ENCODE measurements at places on chromosomes 2 and 18.

- DNase-seq, result peak; percentile 93
Observed at GRCh38 chr2:12717191-12718014, 667 bp downstream of the TRIB2 start.

DNA sequence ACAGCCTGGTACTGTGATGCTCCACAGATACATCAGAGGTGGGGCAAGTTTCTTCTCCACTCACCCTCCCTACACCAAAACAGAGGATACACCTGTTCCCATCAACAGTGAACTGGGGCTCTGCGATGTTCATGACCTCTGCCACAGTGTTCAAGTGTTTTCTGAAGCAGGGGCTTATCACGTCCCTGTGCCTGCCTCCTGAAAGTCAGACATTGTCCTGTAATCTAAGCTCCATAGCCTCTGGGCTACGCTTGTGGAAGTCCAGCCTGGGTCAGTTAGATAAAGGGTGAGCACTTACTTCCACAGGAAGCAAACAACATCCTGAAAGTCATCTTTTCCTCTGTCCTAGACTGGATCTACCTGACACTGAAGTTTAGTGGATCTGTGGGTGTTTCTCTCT, 20.2 kb upstream of the MRO start:
- no peak for DNase-seq

DNA sequence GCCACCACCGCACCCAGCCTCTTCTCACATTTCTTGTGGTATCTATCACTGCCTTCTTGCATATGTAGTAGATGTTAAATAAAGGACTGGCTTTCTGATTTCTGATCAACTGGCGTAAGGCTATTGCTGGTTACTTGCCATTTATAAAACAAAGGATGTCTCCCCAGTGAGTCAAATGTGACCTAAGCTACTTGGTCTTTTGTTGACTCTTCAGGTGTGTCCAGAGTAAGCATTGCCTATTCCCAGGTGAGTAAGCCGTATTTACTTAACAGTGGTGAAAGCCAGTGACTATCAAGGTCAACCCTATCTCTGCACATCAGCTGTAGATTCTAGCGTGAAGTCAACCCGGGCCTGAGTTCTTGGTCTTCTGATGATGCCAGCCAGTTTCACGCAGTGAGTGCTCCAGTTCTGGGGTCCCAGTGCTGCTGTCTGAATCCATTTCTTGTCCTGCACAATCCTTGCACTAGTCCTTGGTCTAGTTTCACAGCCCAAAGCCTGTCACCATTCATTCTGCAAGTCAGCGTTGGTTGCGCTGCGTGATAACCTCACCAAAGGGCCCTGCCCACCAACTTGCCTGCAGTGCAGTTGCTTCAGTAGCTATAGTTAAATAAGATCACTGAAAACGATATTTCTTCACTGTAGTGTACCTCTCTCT, 120.2 kb downstream of the GBX2 start:
- no peak for DNase-seq

DNA sequence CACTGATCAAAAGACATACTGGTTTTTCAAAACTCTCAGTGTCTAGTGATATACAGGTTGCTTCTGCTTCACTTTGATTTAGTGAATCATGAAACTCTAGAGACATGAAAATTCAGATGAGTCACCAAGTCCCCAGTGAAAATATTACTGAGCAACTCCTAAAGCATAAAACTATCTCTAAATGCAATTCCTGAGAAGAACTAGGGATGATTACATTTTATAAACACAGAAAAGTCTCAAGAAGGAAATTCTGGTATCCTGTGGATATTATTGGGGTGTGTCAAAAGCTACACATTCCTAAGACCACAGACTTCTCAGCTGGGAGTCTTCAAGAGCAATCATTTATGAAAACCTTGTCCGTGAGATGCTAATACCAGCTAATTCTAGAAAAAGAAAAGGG, 9.7 kb downstream of the LRRTM4 start:
- no peak for DNase-seq

- DNase-seq, result peak; percentile 38
Observed at GRCh38 chr2:104768694-104769093, 85.2 kb upstream of the POU3F3 start.

DNA sequence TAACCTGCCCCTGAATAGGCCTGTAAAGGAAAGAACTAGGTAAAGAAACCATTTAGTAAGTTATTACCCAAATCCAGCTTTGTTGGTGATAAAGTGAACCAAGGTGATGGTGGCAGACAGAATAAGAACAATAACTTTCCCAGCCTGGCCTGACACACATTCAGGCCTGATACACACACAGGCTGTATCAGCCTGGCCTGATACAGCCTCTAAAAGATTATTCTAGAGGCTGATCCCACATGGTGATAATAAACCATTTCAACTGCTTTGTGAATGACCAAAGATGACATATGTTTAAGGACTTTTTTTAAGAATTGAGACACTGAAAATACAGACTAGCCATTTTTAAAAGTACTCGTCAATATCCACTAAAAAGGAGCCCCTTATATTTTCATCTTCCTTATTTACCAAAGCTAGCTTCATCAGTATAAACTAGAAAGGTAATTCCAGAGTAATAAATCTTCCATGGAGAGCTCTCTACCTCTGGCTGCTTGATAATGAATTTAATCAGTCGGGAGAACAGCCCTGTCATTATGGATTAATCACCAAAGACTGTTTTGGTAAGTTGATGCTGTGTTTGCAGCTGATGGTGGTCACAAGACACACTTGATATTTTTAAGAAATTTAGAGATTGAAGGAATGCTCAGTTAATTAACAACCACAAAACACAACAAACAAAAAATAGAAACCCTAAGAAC, 77.2 kb downstream of the SLC8A1 start:
- no peak for DNase-seq

- DNase-seq, result no peak
Observed at GRCh38 chr18:43060020-43060419, 55.5 kb downstream of the RIT2 start.

DNA sequence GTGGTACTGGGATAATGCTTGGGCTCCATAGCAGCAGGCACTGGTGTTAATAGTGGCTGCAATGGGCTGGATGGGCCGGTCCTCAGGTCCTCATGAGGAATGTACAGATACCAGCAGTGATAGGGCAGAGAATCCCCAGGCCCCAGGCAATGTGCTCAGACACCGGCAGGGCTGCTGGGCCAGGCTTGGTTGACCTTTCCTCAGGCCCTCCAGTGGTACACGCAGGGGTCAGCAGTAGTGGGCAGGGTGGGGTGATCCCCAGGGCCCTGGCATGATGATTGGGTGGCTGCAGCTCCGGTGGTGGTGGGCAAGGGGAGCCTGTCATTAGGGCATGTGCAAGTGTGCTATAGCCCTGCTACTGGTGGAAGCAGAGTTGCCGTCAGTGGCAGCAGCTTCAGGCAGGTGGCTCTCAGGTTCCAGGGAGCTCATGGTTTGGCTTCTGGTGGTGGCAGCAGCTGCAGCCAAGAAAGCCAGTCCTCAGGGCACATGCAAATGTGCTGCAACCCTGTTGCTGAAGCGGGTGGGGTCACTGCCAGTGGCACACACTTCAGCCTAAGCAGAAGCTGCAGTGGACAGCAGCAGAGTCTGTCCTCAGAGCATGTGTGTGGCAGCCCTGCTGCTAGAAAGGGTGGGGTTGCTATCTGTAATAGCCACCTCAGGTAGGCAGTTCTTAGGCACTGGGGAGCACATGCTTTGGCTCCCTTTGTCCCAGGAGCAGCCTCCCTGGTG, 56.8 kb downstream of the CCNT2 start:
- DNase-seq, result no peak

DNA sequence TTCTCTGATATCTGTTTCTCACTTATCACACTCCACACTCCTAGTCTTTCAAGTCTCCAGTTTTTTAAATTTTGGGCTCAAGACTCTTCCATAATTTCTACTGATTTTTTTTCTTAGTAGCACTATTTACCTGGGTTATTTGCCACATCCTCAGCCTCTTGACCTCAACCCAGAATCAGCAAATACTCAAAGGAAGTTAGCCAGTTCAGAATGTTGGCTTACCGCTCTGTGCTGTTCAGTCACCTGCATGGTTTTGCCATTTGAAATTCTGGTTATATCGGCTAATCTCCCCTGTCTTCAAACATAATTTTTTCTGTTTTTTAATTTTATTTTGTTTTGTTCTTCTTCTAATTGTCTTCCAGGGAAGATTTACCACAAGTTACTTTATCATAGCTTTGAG, 412.6 kb downstream of the PTH2R start:
- DNase-seq, result no peak

- no peak for DNase-seq
Observed at GRCh38 chr2:60498127-60498815, 55.2 kb downstream of the BCL11A start.

DNA sequence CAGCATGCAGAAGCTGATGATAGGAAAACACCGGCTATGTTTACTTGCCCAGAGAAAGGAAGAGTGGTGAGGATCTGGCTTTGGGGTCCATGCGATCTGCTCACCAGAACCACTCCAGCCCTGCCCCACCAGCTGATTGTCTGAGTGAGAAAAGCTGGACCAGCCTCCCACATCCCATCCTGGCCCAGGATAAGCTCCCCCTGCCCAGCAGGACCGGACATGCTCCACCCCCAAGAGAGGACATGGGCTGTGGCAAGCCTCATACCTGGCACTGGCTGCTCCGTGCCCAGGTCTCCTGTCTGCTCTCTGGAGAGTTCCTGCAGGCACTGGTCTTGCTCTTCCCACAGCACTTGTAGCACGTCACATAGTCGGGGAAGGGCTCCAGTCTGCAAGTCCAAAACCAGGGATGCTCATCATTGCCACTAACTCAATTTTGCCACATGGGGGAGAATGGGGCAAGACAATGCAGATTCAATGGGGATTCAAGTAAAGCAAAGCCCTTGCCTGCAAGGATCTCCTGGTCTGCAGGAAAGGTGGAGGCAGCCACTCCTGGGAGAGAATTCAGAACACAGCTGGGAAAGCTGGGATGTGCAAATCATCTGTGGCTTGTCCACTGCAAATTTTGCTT, 30.0 kb downstream of the SCTR start:
- DNase-seq, result no peak

- no peak for DNase-seq
Observed at GRCh38 chr2:118667348-118667747, 180.1 kb downstream of the EN1 start.

DNA sequence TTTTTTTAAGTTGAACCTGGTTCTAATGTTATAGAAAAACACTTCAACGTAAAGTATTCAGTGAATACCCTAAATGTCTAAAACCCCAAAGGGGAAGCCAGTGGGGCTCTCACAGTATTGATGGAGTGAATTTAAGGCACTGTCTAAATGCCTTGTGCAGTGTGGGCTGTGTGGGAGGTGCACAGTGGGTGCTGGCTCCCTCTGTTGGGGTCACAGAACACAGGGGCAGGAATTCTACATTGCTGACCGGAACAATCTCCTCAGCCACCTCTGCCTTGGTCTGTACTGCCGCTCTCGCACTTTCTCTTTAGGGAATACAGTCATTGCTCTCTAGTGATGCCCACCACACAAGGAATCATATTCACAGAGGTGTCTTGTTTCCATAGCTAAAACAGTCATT, 45.4 kb downstream of the SPRED2 start:
- no peak for DNase-seq

- no peak for DNase-seq
Observed at GRCh38 chr18:13362607-13363006, 144.0 kb downstream of the LDLRAD4 start.

GRCh38 chr2:36463365-36463764, 107.8 kb downstream of the CRIM1 start:
- no peak for DNase-seq

GRCh38 chr18:64127172-64127571, 21.7 kb downstream of the LINC00305 start:
- no peak for DNase-seq

DNA sequence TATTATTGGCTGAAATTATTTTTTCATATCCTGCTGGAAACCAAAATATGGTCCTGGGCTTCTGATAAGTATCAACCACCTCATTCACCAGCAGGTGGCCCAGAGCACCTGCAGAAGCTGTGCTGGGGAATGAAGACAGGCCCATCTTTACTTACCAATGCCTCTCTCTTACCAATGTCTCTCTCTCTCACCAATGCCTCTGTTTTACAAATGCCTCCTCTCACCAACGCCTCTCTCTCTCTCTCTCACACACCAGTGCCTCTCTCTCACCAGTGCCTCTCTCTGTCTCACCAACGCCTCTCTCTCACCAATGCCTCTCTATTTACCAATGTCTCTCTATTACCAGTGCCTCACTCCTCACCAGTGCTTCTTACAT, 2.3 kb upstream of the MAL start:
- DNase-seq, result no peak

Data from muscle of back (tissue), 13 donors.